ENCODE measurements at places on chromosomes 2 and 18.

GRCh38 chr2:70181363-70181956 is 9.4 kb downstream of the C2orf42 start:
- H3K27me3 ChIP-seq, result no peaks in the 10 kb centered on the region
- no peak for DNase-seq
- no peak overlapping the region for H3K4me3 ChIP-seq
- no peaks in the 10 kb centered on the region for H3K36me3 ChIP-seq
- H3K4me1 ChIP-seq, result no peaks in the 10 kb centered on the region

DNA sequence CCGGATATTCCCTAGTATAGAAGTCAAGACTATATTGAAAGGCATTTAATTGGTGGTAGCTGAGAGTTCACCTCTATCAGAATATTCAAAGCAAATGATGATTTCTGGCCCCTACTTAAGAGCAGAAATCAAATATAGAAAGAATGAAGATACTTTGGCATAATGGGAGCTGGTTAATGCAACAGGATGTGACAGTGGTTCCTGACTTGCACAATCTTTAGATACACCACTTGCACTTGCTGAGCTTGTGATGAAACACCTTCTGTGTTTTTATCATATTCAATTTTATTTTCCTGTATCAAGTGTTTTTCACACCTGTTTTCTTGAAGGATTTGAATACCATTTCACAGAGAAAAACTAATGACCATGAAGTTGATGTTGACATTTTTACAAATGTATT is 124.1 kb upstream of the CDH19 start:
- H3K27me3 ChIP-seq, result no peaks in the 10 kb centered on the region
- H3K4me1 ChIP-seq, result peaks cover 18% of the 10 kb centered on the region
- DNase-seq, result no peak
- H3K36me3 ChIP-seq, result no peaks in the 10 kb centered on the region
- no peak overlapping the region for H3K27ac ChIP-seq

DNA sequence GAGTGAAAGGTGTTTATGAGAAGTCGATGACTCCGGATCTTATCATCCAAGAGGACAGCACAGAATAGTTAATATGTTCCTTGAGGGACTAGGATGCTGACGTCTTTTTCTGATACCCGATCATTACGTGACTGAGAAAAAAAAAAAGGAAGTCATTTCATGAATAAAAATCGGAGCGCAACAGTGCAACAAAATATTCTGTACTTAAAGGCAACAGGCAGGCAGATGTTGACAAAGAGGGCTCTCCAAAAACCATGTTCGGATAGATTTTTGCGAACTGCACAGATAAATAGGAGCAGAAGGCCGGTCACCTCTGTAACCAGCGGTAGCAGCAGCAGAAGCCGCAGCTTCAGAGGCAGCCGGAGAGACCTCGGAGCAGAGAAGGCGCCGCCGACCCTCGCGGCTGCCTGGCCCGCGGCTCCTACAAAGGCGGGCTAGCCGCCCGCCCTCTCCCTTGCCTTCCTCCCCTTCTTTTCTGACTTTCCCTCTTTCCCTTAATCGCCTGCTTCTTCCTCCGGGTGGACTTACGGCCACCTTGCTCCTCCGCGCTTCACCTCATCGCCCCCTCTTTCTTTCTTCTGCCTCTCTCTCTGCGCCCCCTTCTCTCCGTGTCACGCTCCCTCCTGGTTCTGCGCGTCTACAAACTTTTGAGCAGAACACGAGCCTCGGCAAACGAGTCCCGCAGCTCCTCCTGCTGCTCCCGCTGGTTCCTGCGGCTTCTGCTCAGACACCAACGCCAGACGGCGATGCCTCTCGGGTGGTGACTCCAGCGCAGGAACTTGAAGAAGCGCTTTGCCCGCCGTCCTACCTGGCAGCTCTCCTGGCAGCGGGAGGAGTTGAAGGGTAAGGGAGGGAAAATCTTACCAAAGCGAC is at the start of gene ADCYAP1:
TSS of gene ADCYAP1 (plus strand) at position 654 of the 873 bp plus-strand sequence. CDS start 516 bp downstream, outside the sequence.
- no peaks in the 10 kb centered on the region for H3K36me3 ChIP-seq
- H3K4me3 ChIP-seq, result no peak within 1 kb of the TSS
- peaks cover 7% of the 10 kb centered on the region for H3K27me3 ChIP-seq
- no peaks in the 10 kb centered on the region for H3K4me1 ChIP-seq
- no peak for DNase-seq

DNA sequence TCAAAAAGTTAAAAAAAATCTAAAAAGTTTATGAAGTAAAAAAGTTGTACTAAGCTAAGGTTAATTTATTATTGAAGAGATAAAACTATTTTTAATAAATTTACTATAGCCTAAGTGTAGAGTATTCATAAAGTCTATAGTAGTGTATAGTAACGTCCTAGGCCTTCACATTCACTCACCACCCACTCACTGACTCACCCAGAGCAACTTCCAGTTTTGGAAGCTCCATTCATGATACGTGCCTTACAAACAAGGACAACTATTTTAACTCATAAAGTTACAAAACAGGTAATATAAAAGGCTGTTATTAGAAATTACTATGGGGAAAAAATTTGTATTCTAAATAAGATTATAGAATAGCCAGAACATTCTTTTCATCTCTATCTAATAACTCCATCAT is 158.9 kb upstream of the FN1 start:
- H3K27me3 ChIP-seq, result no peaks in the 10 kb centered on the region
- no peaks in the 10 kb centered on the region for H3K36me3 ChIP-seq
- H3K27ac ChIP-seq, result no peak overlapping the region
- no peaks in the 10 kb centered on the region for H3K4me1 ChIP-seq
- no peak for DNase-seq
- H3K4me3 ChIP-seq, result no peak overlapping the region

- H3K4me1 ChIP-seq, result peaks cover 5% of the 10 kb centered on the region
- no peaks in the 10 kb centered on the region for H3K36me3 ChIP-seq
- DNase-seq, result no peak
- no peaks in the 10 kb centered on the region for H3K27me3 ChIP-seq
Measured at GRCh38 chr2:101731221-101732054, 33.9 kb downstream of the MAP4K4 start.
